ENCODE measurements at places on chromosomes 16 and 17.
A peak's percentile ranks its signal among the peaks of the same experiment; 100 is the strongest.

GRCh38 chr17:42843358-42843934 is 934 bp upstream of the AOC2 start:
- peak; percentile 84 for DNase-seq

GRCh38 chr16:6573577-6573976 is 759.1 kb upstream of the RBFOX1 start:
- no peak for DNase-seq

GRCh38 chr16:53121661-53122060 is 66.9 kb downstream of the CHD9 start:
- DNase-seq = peak; percentile 27

DNA sequence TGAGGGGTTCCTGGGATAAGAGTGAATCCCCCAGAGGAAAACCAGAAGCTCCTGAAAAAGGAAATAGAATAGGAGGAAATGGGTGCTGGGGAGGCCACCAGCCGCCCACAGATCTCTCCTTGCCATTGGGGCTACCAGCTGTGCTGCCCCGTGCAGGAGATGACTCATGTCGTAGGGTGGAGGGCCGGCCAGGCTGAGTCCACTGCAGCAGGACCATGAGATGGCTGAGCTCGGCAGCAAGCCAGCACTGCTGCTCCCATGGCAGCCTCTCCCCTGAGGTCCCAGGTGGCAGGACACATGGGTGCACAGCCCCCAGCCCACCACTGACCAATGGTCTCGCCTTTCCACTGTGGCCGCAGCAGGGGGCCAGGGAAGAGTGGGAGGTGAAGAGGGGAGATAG is 95.5 kb downstream of the GNAO1 start:
- no peak for DNase-seq
